Activated CD4-positive, alpha-beta memory T cell treated with anti-CD3 and anti-CD28 coated beads, Interleukin-2, amount 10 ng/mL, durations not matched to agents 7 days and 5 days (primary cell): ENCODE measurements at places on chromosomes 1 and 21. TPM values are rescaled to one million over a fixed set of nuclear protein-coding genes. Genes with fewer than 3 reads are reported as not detected.

RBP7 gene
- not detected for total RNA-seq

- H3K27me3 ChIP-seq = no peaks in the 10 kb centered on the region
- no peak overlapping the region for H3K4me3 ChIP-seq
- no peak overlapping the region for H3K27ac ChIP-seq
- no peaks in the 10 kb centered on the region for H3K36me3 ChIP-seq
Observed at GRCh38 chr1:14309984-14310383, 288.5 kb upstream of the KAZN start.

CDCA8 gene
- total RNA-seq = 73.6 TPM

GRCh38 chr1:78472851-78473496 lies 17.8 kb upstream of the PTGFR start:
- H3K4me3 ChIP-seq = no peak overlapping the region
- no peak for DNase-seq
- H3K36me3 ChIP-seq = no peaks in the 10 kb centered on the region
- no peak overlapping the region for H3K27ac ChIP-seq

DNA sequence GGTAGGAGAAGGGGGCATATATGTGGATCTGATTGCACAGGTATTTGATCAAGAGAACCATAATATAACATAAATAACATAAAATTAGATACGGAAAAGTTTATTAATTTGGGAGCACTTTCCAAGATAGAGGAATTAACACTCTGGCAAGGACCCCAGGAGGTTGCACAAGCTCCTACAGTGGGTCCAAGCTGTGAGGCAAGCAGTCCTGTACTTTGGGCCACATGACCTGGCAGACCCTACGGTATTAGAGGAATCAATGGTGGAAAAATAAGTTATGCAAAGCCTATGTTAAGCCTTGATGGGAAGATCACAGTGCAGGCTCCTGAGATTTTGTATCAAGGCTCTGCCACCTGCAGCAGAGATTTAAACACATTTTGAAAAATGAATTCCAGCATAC lies 220.1 kb downstream of the COL24A1 start:
- no peak overlapping the region for H3K4me3 ChIP-seq
- H3K4me1 ChIP-seq = no peaks in the 10 kb centered on the region
- H3K36me3 ChIP-seq = no peaks in the 10 kb centered on the region
- DNase-seq = no peak
- H3K27ac ChIP-seq = no peak overlapping the region
- no peaks in the 10 kb centered on the region for H3K27me3 ChIP-seq

IFI44 gene
- 338 TPM for total RNA-seq

- no peak overlapping the region for H3K4me3 ChIP-seq
- no peak for DNase-seq
- no peaks in the 10 kb centered on the region for H3K4me1 ChIP-seq
- no peaks in the 10 kb centered on the region for H3K27me3 ChIP-seq
Observed at GRCh38 chr21:16571594-16571993, 841.8 kb downstream of the USP25 start.

DNA sequence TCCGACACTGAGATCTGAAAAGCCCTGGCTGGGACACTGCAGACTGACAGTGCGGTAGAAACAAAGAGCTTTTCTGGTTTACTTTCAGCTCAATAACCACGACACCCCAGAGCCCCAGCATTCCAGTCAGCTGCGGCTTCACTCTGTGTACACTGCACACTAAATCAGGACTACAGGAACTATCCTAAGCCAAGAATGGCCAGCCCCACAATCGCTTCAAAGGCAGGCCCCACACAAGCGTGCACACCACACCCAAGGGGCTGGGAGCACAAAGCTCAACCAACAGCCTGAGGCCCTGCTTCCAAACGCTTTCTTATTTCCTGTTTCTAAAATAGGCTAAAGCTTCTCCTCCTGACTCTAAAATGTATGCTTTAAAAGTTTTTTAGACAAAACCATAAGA lies 28.4 kb downstream of the URB1 start:
- H3K4me1 ChIP-seq = no peaks in the 10 kb centered on the region
- no peak overlapping the region for H3K4me3 ChIP-seq
- peaks cover 53% of the 10 kb centered on the region for H3K36me3 ChIP-seq
- H3K27ac ChIP-seq = no peak overlapping the region
- no peak for DNase-seq

SERPINC1 gene
- 0.23 TPM for total RNA-seq

DNA sequence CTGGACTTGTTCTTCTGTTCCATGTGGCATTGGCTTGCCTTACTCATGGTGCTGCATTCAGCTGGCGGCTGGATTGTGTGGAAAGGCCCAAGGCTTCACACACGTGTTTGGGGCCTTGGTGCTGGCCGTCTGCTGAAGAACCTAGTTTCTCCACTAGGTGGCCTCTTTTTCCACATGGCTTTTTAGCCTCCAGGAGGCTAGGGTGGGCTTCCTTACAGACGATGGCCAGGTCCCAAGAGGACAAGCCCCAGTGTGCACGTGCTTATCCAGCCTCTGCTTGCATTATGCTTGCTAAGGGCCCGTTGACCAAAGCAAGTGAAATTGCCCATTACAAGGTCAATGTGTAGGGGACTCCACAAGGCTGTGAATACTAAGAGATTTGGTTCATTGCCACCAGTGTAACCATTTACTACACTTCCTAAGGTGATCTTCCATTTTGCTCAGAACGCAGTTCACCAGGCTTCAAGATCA lies 47.5 kb upstream of the FOXO6 start:
- H3K4me3 ChIP-seq = no peak overlapping the region
- no peaks in the 10 kb centered on the region for H3K4me1 ChIP-seq
- H3K27me3 ChIP-seq = peaks cover 17% of the 10 kb centered on the region
- H3K27ac ChIP-seq = no peak overlapping the region
- no peaks in the 10 kb centered on the region for H3K36me3 ChIP-seq
- DNase-seq = no peak
